A673 (cell line): ENCODE measurements at places on chromosomes 7 and 10. TPM values are rescaled to one million over a fixed set of nuclear protein-coding genes. Genes with fewer than 3 reads are reported as not detected.

DNA sequence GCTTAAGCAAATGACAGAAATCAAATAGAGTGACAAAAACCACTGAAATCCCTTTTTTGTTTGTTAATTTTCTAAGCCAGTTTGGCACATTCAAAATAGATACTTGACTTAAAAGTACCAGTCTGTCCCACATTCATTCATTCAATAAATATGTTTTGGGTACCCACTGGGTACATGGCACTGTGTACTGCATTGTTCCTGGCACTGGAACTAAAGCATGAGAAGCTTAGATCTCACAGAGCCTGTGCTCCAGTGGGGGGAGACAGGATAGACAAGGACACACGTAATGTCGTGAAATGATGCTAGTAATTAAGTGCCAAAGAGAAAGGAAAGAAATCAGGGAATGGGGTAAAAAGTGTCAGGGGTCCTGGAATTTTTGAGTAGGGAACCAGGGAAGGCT, 13.0 kb downstream of the MTURN start:
- DNase-seq = no peak

- no peak for DNase-seq
These were observed 66.0 kb downstream of the CALD1 start for GRCh38 chr7:134845461-134845860.

GRCh38 chr10:84269773-84270172, 24.9 kb downstream of the RGR start:
- no peak for DNase-seq

DNA sequence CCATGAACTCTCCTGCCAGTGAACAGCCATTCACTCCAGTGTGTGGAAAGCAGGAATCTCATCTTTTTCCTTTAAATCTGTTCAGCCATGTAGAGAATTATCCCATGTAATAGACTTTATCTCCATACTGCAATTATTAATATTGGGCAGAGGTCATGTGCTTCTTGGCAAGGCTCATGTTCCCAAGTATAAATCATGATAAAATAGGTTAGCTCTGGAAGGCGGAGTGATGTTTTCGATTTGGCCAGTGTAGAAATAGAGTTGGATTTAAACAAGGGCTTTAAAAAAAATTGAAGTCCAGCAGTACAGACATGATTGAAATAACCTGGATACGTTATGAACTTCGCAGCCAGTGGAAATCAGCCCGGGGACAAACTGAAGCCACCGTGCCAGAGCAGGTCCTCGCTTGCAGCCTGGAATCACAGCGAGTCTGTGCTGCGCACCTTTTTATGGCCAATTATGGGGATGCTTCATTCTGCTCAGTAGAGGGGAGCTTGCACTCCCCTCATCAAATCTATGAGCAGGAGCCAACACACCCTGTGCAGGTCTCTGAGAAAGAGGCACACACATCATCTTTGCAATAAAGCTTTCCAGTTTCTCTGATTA, 654.0 kb upstream of the MKI67 start:
- no peak for DNase-seq

- DNase-seq = peak; percentile 44
These were observed 45.3 kb upstream of the PIK3AP1 start for GRCh38 chr10:96765406-96766240.

- DNase-seq = no peak
These were observed 31.9 kb downstream of the BEND7 start for GRCh38 chr10:13496931-13497330.

- no peak for DNase-seq
These were observed 946.3 kb downstream of the CNTNAP2 start for GRCh38 chr7:147062897-147063296.

DNA sequence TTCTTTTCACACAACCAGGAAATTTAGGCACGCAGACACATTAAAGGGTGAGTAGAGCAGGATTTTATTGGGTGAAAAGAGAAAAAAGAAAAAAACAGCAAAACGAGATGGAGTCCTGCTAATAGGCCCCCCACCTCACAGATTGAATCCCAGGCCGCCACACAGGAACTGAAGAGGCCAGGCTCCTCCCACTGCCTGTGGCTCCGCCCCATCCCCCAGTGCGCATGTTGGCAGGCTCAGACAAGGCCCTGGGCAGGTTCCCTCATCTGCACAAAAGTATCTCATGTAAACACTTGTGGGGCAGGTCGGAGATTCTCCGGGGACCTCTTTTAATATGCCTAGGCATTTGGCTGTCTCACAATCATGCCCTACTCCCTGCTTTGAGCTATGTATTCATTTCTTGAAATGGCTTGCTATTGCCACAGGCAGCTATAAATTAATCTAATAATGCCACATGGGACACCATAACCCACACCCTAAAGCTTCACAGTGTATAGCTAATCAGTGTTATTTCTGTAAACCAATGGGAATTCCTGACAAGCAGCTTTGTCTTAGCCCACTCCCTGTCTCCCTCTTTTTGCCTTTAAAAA, 76.2 kb upstream of the KIF5B start:
- no peak for DNase-seq

DNA sequence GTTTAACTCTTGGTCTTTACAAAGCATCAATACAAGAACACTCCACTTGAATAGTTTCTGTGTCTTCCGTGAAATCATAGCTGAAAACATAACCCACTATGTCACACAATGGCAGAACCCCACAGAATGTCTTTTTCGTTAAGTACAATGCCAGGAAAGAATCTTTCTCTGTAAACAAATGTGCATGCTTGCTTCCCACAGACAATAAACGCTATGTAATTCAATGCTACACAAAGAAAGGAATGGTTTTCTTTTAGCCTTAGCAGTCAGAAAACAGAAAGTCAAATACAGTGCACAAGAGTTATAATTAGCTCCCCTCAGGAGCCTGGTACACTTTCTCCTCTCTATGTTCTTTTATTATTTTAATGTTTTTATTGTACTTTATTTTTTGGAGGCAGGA, 186.1 kb downstream of the SRPK2 start:
- no peak for DNase-seq

Gene MEST
- total RNA-seq = 34.9 and 37.4 TPM in 2 replicates

Gene CREB5
- 7.1 and 10.3 TPM in 2 replicates for total RNA-seq

Gene SPDYE16
- 0.13 TPM in 1 of 2 replicates, not detected in the other for total RNA-seq

Gene PILRB
- total RNA-seq = 26.5 and 31.0 TPM in 2 replicates

Gene SH2D4B
- 0.07 and 0.19 TPM in 2 replicates for total RNA-seq

Gene WASHC2A
- 33.1 and 33.6 TPM in 2 replicates for total RNA-seq

Gene INHBA
- total RNA-seq = 1.7 and 2.4 TPM in 2 replicates

Gene SHTN1
- 39.9 and 40.6 TPM in 2 replicates for total RNA-seq
